Skin of body (tissue), 3 donors: ENCODE measurements at places on chromosomes 12 and 14.
A peak's percentile ranks its signal among the peaks of the same experiment; 100 is the strongest.

GRCh38 chr12:11959117-11959823, 111.5 kb upstream of the BCL2L14 start:
- DNase-seq: no peak

DNA sequence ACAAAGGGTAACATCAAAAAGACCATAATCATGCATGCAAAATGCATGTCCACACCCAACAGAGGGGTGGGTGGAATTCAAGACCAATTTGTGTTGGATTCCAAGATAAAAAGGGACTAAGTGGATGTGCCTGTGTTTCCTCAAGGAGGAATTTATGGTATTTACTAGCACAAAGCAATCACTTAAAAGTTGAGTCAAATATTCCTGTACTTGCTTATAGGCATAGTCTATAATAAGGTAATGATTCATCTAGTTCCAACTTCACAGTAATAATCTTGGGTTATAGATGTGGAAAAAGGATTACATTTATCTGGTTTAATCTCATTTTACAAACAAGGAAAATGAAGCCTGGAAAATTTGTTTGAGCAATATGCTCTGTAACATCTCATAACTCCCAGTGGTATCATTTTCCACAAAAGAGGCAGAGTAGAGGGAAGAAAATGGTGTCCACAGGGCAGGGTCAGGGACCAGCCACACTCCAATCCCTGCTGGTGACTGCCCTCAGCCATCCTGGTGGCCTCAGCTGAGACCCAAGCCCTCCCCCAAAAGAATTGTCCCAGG, 80.8 kb upstream of the REP15 start:
- no peak for DNase-seq

DNA sequence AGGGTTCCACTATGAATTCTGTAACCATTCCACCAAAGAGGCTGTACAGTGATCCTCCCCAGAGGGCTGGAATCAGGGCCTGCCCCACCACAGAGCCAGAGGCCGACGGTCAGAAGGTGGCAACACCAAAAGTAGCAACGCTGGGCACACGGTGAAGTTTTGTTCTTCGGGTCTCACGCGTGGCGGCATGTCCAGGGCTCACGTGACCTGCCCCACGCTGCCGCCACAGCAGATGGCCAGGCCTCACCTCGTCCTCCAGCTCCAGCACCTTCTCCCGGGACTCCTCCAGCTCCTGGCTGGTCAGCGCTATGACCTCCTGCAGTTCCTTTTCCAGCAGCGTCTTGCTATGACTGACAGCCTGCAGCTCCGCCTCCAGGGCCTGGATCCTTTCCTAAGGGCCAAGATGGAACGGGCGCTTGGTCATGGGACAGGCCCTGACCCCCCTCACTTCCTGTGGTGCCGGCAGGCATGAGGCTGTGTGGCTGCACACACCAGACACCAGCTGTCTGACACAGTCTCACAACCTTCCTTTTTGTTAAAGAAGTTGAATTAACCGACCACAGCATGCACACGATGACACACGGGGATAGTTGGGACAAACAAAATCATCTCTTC, 22.4 kb upstream of the ANKLE2 start:
- no peak for DNase-seq

GRCh38 chr12:93705237-93705636, 28.1 kb downstream of the CRADD start:
- DNase-seq: no peak

- no peak for DNase-seq
Observed at GRCh38 chr12:107533218-107533617, 152.4 kb upstream of the PWP1 start.

DNA sequence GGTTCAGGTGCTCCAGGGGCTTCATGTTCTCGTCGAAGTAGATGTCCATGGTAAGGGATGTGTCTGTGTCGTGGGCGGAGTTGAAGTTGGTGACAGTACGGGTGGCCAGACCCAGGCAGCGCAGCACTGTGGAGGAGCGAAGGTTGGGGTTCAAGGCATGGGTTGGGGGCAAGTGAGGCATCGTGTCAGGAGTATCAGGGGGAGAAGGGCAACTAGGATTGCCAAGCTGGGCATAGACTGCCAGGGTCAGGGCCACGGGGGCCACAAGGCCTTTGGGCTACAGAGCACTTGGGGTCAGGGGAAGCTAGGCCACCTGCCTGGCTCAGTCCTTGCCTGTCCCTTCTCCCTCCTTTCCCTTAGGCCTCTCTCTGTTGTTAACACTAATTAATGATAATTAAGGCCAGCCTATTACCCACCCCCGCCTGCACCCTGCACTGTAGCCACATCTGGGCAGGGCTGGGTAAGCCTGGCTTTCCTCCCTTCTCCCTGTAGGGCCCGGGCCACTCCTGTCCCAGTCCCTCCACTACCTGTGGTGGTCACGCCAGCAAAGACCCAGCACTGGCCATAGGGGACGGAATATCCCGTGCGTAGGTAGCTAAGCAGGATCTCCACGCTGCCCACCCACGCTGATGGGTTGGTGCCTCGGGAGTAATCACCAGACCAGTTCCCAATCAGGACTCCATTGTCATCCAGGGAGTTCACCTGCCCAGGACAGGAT, 4.3 kb downstream of the TGM1 start:
- no peak for DNase-seq

- DNase-seq: no peak
Observed at GRCh38 chr14:103568952-103569351, 6.2 kb downstream of the COA8 start.

GRCh38 chr12:55875704-55876467, 33.1 kb upstream of the MMP19 start:
- DNase-seq: no peak

DNA sequence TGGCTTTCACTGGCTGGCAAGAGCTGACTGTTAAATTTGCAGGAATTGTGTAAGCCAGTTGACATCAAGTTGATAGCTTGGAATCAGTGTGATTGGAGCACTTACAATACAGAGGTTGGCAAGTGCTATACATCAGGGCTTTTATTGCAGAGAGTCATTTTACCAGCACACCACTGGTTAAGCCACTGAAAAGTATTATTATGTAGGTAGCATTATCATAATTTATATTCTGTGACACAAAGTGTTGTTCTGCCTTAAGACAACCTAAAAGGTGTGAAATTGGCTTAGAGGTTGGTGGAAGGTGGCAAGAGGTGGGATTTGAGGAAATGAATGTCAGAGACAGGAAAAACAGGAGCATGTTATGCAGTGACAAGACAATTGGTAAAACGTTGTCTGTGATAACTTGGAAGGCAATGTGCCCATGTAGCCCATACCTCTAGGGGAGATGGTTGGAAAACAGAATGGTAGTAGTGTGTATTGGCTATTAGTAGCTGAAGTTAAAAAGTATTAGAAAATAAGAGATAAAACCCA, 172.9 kb upstream of the PRICKLE1 start:
- no peak for DNase-seq

GRCh38 chr14:100710826-100711462, 15.7 kb upstream of the DLK1 start:
- DNase-seq: no peak

DNA sequence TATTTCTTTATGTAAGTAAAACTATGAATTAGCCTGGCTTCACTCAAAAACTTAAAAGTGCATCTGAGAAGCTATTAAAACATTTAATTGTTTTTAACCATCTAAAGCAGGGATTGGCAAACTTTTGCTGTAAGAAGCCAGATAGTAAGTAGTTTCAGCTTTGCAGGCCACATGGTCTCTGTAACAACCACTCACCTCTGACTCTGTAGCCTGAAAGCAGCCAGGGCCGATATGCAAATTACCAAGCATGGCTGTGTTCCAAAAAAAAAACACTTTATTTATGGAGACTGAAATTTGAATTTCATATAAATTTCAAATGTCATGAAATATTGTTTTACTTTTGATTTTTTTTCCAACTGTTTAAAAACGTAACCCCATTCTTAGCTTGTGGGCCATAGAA, 95.3 kb downstream of the CIT start:
- DNase-seq: no peak

DNA sequence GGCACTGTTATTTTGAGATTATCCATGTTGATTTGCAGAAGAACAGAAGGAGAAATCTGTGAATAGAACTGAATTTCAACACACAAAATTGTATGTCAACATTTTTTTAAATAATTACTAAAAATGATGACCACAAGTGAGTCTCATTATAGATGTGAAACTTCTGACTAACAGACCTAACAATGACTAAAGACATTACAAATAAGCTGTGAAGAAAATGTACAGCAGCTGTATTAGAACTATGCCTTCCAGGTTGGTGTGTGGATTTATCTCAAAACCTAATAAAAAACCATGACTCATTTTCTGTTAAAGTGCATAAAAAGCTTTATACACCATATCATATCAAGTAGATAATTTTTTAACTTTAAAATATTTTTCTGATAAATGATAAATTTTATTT, 22.5 kb upstream of the FOXG1 start:
- no peak for DNase-seq

- no peak for DNase-seq
Observed at GRCh38 chr14:31889297-31889696, 187.8 kb upstream of the ARHGAP5 start.

- no peak for DNase-seq
Observed at GRCh38 chr12:91613223-91613779, 430.7 kb upstream of the DCN start.

- DNase-seq: no peak
Observed at GRCh38 chr12:47270782-47271664, 191.3 kb upstream of the AMIGO2 start.

DNA sequence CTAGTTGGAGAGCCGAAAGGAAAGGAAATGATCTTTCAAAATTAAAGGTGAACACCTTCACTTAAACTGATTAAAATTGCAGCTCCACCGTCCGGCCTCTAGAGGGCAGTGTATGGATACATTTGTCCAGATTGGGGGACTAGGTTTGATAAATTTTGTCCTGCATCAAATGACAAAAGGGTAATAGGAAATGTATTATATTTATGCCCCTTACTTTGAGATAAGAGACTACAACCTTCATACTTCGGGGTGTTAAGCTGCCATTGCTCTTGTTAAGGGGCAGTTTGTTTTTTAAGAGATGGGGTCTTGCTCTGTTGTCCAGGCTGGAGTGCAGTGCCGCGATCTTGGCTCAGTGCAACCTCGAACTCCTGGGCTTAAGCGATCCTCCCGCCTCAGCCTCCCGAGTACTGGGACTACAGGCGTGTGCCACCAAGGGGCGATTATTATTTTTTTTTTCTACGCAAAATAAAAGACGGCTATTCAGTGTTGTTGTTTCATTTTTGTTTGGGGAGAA, 818 bp upstream of the SUOX start:
- peak; percentile 49 for DNase-seq

DNA sequence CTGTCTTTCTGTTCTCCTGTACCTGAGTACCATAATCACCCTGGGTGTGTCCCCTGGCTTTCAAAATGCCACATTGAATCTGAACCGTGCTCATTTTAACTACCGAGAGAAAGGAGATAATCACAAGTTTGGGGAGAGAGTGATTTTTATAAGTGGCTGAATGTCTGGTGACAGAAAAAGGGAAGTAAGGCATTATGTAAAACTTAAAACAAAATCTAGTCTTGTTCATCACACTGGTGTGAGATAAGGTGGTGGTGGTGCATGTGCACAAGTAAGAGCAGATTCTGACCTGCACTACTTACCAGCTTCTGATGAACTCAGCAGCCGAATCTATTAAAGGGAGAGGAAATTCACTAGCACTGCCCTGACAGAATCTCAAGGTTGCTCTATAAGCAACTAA, 56.3 kb downstream of the SPPL3 start:
- DNase-seq: no peak

- DNase-seq: no peak
Observed at GRCh38 chr12:82698708-82699564, 12.2 kb downstream of the TMTC2 start.

DNA sequence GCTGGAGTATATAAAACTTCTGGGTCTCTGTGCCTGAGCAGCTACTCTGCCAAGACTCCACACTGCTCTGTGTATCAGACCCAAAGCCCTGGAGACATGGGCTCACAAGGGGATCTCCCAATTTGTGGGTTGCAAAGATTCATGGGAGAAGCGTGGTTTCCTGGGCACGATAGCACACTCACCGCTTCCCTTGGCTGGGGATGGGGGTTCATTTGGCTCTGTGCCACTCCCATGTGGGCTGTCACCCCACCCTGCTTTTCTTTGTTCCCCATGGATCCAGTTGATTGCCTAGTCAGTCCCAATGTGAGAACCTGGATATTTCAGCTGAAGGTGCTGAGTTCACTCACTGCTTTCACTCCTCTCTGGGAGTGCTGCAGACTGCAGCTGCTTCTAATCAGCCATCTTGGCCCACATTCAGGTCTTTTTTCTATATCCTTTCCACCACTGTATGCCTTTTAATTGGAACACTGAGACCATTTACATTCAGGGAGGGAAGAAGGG, 40.0 kb upstream of the PCNX4 start:
- peak; percentile 57 for DNase-seq

- DNase-seq: no peak
Observed at GRCh38 chr12:117328556-117329100, 32.8 kb downstream of the NOS1 start.

- peak; percentile 19 for DNase-seq
Observed at GRCh38 chr14:67704484-67705089, 2.9 kb downstream of the RDH12 start.
